ENCODE measurements at places on chromosomes 1 and 21.

DNA sequence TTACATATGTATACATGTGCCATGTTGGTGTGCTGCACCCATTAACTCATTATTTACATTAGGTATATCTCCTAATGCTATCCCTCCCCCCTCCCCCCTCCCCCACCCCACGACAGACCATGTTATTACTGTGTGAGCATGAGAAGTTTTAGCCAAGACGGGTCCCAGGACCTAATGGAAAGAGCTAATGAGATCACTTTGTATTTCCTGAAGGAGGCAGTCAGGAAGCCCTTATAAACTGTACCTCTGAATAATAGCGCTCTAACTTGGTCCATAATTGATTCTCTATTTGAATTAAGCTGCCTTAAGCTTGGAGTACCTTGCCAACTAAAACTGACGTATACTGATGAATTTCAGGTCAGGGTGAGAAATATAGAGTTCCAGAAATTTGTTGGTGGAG, 4.1 kb upstream of the NEGR1 start:
- DNase-seq, result no peak

DNA sequence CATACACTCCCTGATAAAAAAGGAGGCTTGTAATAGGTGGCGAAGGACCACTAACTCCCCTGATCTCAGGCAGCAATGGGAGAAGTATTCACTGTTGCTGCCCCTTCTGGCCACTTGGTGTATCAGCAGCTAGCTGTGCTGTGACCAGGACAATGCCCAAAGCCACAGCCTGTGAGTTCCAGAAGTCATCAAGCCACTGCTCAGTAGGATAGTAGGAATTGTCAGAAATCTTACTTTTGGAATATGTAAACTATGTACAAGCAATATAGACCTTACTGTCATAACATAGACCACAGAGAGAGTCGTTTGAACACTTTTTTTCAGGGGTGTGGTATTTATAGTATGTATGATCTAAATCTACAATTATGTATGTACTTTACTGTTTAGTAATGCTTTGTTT, 248.3 kb upstream of the CAMK1G start:
- DNase-seq, result peak; percentile 60

- peak; percentile 84 for DNase-seq
Observed at GRCh38 chr21:41442481-41443186, 16.6 kb downstream of the MX1 start.

DNA sequence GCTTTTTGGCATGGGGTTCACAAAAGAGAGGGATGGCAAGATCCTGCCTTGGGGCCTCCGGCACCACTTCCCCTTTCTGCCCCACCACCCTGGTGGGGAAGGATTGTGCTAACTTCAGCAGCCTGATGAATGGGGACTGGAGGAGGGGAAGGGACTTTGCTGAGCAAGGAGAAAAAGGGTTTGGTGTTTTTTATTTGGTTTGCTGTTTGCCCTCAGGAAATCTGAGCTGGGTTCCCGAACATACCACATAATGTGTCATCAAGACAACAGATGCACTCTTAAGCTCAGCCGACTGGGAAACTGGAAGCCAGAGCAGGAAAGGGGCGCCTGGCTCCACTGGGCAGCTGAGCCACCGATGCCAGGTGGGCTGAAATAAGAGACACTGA, 19.8 kb downstream of the OLFML2B start:
- peak; percentile 84 for DNase-seq

- no peak for DNase-seq
Observed at GRCh38 chr1:185433667-185434066, 116.6 kb upstream of the IVNS1ABP start.

GRCh38 chr1:203158423-203158822, 17.2 kb downstream of the MYBPH start:
- DNase-seq, result no peak

Measured in fibroblast of skin of right biceps (primary cell).